Ureter (tissue), 1 donor: ENCODE measurements at places on chromosomes 6 and 20. TPM values are rescaled to one million over a fixed set of nuclear protein-coding genes. Genes with fewer than 3 reads are reported as not detected.

DHX35 gene
- 14.1 TPM for total RNA-seq

DNA sequence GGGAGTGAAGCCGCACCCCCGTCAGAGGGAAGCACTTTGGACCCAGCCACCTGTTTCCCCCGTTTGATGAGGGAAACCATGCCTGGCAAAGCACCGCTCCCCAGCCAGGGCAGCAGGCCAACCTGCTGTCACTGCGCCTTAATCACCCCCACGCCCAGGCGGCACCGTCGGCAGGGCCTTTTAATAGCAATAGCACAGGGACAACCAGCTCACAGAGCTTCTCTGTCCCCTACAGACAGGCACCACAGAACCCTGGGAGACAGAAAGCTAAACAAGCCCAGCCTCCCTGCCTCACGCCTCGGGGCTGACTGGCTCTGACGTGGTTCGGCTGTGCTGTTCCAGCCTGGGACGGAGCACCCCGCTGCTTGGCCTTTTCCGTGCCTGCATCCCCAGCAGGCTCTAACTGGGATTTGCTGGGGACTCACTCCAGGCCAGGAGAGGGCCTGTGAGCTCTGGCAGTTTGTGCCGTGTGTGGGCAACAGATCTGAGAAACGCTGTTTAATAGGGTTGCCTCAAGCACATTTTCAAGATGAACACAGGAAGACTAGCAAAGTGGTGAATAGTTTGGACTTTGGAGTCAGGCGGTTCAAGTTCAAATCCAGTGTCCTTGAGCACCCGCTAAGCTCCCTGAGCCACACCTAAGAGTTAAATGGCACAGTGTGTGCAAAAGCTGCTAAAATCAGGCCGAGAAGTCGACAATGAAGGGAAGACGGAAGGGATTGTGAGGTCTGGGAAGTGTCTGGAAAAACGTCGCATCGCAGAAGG, 223.8 kb downstream of the NRN1 start:
- no peak for DNase-seq

DNA sequence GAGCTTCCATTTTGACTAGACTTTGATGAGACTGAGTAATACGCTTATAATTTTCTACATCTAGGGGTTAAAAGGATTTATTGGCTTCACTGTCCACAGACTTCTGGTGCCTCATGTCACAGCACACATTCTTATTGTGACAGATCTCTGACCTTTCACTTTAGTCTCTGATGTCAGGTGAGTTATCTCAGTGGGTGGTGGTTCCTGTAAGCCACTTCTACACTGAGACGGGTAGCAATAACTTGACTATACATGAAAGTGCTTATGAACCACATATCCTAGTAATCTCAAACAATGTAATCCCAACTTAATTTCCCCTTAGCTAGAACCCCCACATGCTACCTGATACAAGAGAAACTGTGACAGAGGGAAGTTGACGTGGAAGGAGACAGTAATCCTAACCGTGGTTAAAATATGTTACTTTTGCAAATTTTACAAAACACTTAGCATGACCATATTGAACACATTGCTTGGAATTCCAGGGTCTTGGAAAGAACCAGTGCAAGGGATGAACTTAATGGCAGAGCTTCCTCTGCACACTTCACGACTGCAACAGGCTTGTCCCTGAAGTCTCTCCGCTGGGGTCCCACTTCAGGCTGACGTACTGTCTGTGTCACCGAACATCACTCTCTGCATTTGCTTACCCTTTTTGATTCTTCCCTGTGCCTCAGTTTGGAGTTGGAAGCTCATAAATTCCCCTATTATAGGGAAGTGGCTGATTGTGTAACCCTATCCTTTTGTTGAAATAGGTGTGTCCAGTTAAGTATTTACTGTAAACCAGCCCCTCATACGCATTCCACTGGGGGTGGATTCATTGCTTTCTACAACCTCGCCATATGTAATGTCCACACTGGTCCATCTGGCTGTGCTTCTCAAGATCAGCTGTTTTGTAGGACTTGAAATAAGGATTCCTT, 6.4 kb upstream of the TRIM40 start:
- DNase-seq = no peak

BMP2 gene
- 11.6 TPM for total RNA-seq

DNA sequence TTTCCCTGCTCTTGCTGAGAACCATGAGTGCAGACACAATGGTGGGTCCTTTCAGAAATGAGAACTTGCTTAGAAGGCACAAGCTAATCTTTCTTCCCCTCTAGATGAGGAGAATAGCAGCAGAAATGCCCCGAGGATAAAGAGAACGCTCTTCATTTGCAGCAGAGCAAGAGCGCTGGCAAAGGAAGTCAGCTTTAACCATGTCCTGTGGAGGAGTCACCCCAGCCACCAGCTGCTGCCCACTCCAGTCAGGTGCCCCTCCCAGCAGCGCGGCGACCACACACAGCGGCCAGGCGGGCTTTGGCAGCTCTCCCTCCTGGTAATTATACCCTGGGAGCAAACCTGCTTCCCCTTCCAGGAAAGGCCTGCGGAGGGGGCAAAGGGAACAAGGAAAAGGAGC, 42.4 kb upstream of the EMILIN3 start:
- no peak for DNase-seq

IMPG1 gene
- not detected for total RNA-seq

GRCh38 chr20:63273059-63273579, 506 bp downstream of the ARFGAP1 start:
- no peak for DNase-seq

GRCh38 chr6:78713564-78713963, 153.8 kb upstream of the IRAK1BP1 start:
- no peak for DNase-seq

VTA1 gene
- 42.3 TPM for total RNA-seq

- DNase-seq = no peak
Observed at GRCh38 chr6:18551228-18551627, 164.1 kb downstream of the RNF144B start.

DNA sequence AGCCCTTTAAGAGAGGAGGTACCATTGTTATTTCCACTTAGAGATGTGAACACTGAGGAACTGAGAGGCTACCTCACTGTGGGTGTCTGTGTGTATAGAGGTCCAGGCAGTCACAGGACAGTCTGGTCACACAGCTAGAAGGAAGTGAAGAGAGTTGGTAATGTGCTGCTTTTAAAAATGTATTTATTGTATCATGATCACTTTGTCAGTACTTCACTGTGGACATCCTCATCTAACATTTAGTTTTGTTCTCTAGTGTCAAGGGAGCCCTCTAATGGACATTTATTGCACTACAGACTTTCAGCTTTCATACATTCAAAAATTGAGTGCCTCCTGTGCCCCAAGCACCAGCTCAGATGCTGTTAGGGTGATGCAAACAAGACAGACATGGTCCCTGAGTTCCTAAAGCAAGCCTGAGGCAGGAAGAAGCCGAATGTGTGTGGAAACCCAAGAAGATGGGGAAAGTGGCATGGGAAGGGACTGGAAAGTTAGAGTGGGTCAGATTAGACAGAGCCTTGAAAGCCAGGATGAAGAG, 123.0 kb downstream of the SLC16A10 start:
- DNase-seq = no peak

ISM1 gene
- total RNA-seq = 8.4 TPM

DNA sequence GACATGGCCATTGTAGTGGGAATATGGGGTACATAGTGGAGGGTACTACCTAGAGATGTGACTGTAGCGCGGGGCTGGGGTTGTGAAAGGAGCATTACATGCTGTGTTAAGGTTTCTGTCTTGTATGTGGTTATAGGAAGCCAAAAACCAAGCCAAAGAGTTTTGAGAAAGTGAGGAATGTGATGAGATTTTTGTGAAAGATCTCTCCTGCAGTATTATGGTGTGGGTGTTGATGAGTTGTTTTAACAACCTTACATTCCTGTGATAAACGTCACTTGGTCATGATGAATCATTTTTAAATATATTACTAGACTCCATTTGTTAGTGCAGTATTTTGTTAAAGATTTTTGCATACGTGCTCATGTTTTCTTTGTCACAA, 48.9 kb downstream of the ZFAND3 start:
- no peak for DNase-seq

- no peak for DNase-seq
Observed at GRCh38 chr20:40673442-40673841, 15.6 kb downstream of the MAFB start.

DNA sequence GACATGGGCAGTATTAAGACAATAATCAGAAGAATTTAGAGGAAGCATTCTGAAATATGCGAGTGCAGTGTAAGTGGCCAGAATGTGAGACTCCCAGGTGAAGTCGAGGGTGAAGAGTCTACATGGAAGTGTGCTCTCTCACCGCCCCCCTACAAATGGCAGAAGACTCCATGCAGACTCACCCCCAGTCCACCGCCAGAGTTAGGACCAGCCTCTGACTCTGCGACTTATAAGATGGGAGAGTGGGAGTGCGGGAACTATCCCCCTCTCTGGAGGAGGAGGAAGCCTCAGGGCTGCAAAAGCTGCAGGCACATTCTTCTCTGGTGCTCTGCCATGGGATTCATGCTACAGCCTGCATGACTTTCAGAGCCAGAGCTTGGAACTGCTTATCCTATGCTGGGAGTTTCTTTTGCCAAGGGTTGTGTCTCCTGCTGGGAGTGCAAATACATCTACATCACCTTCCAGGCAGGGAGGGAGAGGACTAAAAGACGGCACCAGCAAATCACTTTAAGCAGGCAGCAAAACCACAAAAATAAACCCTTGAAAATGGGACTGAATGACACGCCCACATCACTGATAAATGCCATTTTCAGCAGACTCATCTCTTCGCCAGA, 206.7 kb upstream of the SULF2 start:
- DNase-seq = no peak

TGM3 gene
- total RNA-seq = not detected

DNA sequence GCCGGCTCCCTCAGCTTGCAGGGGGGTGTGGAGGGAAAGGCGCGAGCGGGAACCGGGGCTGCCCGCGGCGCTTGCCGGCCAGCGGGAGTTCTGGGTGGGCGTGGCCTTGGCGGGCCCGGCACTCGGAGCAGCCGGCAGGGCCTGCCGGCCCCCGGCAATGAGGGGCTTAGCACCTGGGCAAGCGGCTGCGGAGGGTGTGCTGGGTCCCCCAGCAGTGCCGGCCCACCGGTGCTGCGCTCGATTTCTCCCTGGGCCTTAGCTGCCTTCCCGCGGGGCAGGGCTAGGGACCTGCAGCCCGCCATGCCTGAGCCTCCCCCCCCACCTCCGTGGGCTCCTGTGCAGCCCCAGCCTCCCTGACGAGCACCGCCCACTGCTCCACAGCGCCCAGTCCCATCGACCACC, 514.5 kb upstream of the GJE1 start:
- DNase-seq = no peak

- DNase-seq = no peak
Observed at GRCh38 chr6:20260360-20260759, 48.1 kb upstream of the MBOAT1 start.

ADISSP gene
- 36.6 TPM for total RNA-seq

GRCh38 chr20:45279992-45280391, 25.6 kb upstream of the SLPI start:
- DNase-seq = no peak

KCNG1 gene
- 22.4 TPM for total RNA-seq

- DNase-seq = no peak
Observed at GRCh38 chr20:21873291-21873690, 167.8 kb downstream of the PAX1 start.

CALHM6 gene
- total RNA-seq = 2.2 TPM

JPH2 gene
- 35.2 TPM for total RNA-seq

- DNase-seq = no peak
Observed at GRCh38 chr6:169020821-169021220, 232.8 kb downstream of the THBS2 start.

- DNase-seq = no peak
Observed at GRCh38 chr6:2919886-2920285, 16.8 kb upstream of the SERPINB9 start.
